ENCODE measurements at places on chromosomes 7 and 10.

DNA sequence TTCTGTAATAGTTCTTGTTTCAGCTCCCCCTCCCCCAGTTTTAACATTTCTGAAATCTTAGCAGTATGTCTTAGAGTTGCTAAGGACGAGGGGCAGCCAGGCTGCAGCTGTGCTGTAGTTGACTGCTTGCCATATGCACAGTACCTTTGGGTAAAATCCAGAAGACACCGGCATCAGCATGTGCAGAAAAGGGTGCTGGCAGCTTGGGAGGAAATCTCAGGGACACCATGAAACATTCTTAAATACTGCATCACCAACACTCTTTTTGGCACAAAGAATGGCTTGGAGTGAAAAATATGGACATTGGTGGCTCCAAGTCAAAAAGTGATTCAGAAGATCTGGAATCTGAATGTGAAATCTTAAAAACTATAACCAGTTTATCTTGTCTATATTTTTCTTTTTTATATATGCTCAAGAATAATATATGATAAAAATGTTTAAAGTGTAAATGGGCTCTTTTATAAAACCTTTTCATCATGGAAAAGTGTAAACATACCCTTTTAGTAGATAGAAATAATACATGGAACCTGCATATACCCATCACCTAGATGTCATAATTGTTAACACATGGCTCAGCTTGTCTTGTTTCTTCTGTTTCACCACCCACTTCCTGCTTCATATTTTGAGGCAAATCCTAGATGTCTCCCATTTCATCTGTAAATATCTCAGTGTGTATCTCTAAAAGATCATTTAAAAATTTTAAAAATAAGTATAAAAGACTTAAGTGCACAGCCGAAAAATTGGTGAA, 34.4 kb upstream of the ARMS2 start:
- DNase-seq = no peak

- DNase-seq = no peak
These were observed 5.2 kb upstream of the SEMA3C start for GRCh38 chr7:80924090-80924489.

DNA sequence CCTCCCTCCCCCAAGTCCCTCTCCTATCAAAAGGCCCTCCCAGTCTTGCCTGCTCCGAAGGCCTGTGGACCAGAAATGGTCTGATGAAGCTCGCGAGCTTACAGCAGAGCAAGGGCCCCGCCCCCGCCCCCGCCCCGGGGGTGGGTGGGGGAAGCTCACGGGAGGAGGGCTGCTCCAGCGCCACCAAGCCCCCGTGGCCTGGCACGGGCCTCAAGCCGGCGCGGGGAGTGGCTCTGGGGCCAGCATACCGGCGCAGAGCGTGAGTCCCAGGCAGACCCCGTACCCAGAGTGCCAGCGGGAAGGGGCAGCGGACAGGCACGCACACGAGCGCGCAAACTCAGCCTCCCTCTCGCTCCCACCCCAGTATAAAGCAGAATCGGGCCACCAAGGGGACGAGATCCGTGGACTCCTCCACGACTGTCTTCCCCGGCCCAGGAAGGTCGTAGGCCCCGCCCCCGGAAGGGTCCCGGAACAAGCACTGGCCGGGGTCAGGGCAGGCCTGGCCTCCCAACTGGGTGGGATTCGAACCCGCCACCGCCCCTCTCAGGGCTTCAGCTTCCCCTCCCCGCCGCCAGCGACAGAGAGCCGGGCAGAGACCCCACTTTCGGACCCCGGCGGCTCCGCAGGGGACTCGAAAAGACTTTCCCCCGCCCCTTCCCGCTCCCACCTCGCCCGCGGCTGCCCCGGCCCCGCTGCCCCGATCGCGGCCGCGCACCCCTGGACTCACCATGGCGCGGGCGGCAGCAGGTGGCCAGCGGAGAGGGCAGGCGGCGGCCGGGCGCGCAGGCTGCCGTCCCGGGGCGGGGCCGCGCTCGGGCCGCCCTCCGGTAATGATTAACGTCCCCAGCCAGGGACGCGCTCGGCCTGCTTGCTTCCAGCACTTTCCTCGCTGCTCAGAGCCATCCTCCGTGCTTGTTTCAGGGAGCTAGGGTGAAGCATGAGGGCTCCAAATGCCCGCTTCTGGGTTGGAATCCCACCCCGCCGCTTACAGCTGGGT, at the start of gene PCBD1:
PCBD1 (minus strand) TSS at position 762 of the 997 bp plus-strand sequence; CDS start at position 730, 32 bp downstream.
- peak; percentile 59 for DNase-seq

DNA sequence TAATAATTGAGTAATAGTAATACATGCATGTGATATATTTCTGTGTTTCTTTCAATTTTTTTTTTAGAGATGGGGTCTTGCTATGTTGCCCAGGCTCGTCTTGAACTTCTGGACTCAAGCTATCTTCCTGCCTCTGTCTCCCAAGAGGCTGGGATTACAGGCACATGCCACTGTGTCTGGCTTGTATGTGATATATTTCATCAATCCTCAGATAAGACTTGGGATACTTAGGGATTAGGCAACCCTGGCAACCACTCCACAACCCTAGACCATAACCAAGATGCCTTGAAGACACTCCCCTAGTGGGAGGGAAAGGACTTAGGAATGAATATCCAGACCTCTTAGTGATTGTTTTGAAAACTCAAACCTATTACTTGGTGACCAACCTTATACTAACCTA, 154.8 kb downstream of the CCDC3 start:
- no peak for DNase-seq

DNA sequence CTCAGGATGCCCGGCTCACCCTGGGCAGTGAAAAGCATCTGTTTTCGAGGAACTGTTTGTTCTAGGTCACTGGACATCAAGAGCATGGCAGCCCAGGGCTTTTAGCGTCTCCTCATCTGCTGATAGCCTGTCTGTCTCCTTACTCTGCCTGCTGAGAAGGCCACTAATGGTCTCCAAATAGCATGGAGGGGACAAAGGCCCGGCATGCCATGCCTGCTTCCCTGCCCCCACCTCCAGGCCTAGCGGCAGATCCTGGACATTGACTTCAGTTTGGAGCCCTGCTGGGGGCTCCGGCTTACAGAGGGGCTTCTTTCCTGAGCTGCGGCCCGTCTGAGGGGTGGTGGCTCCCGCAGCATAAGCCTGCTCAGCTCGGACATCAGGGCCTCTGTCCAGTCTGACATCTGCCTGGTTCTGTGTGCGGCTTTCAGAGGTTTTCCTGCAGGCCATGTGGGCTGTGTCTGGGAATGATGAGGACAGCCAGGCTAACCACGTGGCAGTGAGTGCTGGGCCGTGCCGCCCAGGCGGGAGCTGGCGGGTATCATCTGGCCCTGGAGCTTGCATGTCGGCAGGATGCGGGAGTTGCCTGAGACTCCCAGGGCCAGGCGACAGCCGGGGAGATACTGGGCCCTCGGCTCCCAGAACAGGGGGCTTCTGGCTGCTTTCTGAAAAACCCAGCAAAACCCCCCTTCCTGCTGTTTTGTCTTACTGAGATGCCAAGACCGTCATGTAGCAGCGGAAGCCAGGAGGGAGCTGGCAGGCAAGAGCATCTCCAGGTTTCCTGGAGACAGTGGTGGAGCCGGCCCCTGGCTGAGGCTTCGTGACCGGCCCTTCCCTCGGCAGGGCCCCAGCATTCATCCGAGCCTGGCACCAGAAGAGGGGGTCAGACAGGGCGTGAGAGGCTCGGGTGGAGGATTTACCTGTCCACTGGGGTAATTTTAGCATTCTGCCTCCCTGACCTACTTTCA, 9.2 kb downstream of the PFKFB3 start:
- DNase-seq = no peak

DNA sequence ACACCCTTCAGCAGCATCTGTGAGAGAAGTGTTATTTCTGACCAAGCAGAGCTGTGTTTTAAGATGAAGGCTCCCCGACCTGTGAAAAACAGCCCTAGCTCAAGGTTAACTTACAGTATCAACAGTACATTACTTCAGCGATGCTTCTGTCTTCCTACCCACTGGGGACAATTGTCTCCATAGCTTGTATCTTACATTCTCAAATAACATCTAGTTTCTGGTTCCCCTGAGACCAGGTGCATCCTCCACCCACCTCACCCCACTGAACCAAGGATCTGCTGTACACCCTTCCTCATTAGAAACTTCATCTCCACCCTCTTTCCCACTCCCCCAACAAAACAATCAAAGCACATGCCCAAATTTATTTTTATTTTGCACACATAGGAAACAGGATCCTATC, 102.0 kb downstream of the VOPP1 start:
- no peak for DNase-seq

- DNase-seq = no peak
These were observed 66.9 kb downstream of the SEMA3C start for GRCh38 chr7:80851896-80852476.

DNA sequence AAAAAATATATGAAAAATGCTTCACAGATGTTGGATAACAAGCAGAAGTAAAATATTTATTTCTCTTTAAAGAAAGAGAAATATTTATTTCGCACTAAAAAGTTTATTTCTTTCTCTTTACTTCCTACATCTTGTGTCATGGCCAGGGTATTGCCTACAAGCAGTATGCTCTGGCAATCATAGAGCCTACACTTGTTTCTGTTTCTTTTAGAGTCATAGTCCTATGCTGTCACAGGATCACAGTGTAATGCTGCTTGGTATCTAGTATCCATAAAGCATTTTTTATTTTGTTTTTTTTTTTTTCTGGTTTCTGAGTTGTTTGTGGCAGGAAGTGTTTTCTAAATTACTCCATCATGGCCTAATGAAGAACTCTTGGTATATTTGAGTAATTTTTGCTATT, 116.0 kb downstream of the ATRNL1 start:
- DNase-seq = no peak

DNA sequence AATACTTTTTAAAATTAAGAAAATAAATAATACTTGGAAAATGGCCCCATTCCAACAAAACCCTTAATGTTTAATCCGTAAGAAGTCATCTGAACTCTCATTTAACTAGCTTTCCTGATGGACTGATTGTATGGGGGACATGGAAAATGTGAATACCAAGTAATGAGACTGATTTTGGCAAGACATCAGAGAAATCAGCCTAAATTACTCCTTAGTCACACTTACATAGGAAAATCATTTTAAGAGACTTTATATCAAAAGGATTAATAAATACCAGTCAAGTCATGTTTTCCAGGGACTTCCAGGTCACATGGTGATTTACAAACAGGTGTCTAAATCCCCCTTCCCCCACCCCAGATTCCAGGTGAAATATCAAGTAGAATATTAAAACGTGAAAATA, 58.2 kb downstream of the GRM8 start:
- no peak for DNase-seq

GRCh38 chr7:5700391-5700985, 81.0 kb downstream of the RNF216 start:
- no peak for DNase-seq

GRCh38 chr10:20903635-20904390, 6.7 kb upstream of the NEBL start:
- DNase-seq = no peak

- no peak for DNase-seq
These were observed 103.9 kb upstream of the POT1 start for GRCh38 chr7:125033506-125033905.

All from neural crest cell (in vitro differentiated cells).